Activated CD4-positive, alpha-beta T cell treated with anti-CD3 and anti-CD28 coated beads, Interleukin-2, amount 10 ng/mL, durations not matched to agents 7 days and 5 days (primary cell): ENCODE measurements at places on chromosomes 11 and 22. TPM values are rescaled to one million over a fixed set of nuclear protein-coding genes. Genes with fewer than 3 reads are reported as not detected.

MPZL2 gene
- 6.0 TPM for total RNA-seq

TNNT3 gene
- total RNA-seq, result 5.4 TPM

CDON gene
- 3.4 TPM for total RNA-seq

RASGRP2 gene
- total RNA-seq, result 293 TPM

SF3A1 gene
- 247 TPM for total RNA-seq

P2RX3 gene
- not detected for total RNA-seq

DNHD1 gene
- 18.0 TPM for total RNA-seq

VSTM5 gene
- total RNA-seq, result not detected

PLXNB2 gene
- 11.1 TPM for total RNA-seq

DNAJB7 gene
- total RNA-seq, result not detected

FOXR1 gene
- total RNA-seq, result not detected

ANO9 gene
- total RNA-seq, result 88.2 TPM

OR52I1 gene
- total RNA-seq, result not detected

MAPK8IP1 gene
- total RNA-seq, result 0.64 TPM

TMEM225 gene
- total RNA-seq, result not detected

BIRC3 gene
- 33.1 TPM for total RNA-seq

HTR3B gene
- total RNA-seq, result not detected

SLC29A2 gene
- total RNA-seq, result 8.9 TPM

C22orf31 gene
- total RNA-seq, result not detected

MS4A4E gene
- total RNA-seq, result not detected

EHF gene
- 0.47 TPM for total RNA-seq

SUSD2 gene
- total RNA-seq, result 1.0 TPM

CRYAB gene
- not detected for total RNA-seq

TECTA gene
- total RNA-seq, result 0.25 TPM

MRGPRX2 gene
- not detected for total RNA-seq

RAB3IL1 gene
- not detected for total RNA-seq

NRGN gene
- 11.6 TPM for total RNA-seq

NLRP14 gene
- total RNA-seq, result 0.05 TPM

GSTT2B gene
- not detected for total RNA-seq

OR8A1 gene
- not detected for total RNA-seq

OR52N4 gene
- total RNA-seq, result 0.89 TPM

SSTR3 gene
- total RNA-seq, result 10.2 TPM

MPPED2 gene
- total RNA-seq, result not detected

PTPRCAP gene
- 389 TPM for total RNA-seq
